Stimulated activated CD8-positive, alpha-beta memory T cell treated with anti-CD3 and anti-CD28 coated beads, Interleukin-7, amount 100 ng/mL, for 24 hours (primary cell): ENCODE measurements at places on chromosomes 13 and 19.
A peak's percentile ranks its signal among the peaks of the same experiment; 100 is the strongest.

GRCh38 chr19:50486823-50487515 is 10.3 kb upstream of the GARIN5A start:
- DNase-seq: peak; percentile 51

- DNase-seq: no peak
Measured at GRCh38 chr19:43331435-43332010, 22.0 kb upstream of the CD177 start.

- no peak for DNase-seq
Measured at GRCh38 chr13:75628801-75629200, 7.3 kb upstream of the LMO7 start.

DNA sequence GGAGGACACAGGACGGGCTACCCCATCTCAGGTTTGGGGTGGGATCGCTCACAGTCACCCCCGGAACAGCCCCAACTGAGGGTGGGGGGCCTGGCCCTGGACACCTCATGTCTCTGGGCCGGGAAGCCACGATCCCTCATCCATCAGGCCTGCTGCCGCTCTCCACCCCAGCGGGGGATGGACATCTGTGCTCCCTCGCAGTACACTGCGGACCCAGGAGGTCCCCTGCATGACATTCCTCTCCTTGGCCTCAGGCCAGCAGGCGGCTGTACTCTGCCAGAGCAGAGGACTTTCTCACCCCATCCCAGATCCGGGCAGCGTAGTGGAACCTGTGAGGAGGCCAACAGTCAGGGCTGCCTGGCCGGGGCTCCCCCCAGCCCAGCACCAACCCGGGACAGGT is 15.5 kb downstream of the IRGC start:
- no peak for DNase-seq

- no peak for DNase-seq
Measured at GRCh38 chr13:77350811-77351210, 23.9 kb upstream of the MYCBP2 start.

DNA sequence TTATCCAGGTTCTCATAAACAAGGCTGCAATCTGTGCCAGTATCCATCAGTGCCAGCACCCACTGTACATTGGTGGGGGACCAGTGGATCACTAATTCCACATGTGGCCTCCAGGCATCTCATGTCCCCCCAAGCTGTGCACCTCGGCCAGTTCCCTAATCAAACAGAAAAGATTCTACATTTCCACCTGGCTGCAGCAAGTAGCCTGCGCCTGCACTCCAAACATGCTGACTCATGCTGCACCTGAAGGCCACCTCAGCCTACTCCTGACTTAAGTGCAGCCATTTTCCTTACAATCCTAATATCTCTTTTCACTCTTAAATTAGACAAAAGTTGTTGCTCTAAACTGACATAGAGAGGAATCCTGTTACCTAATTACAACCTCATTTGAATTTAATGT is 729.4 kb upstream of the MIR17HG start:
- no peak for DNase-seq

GRCh38 chr19:36215276-36216123 is 594 bp downstream of the ZNF146 start:
- DNase-seq: no peak

GRCh38 chr13:106318941-106319411 is 216.5 kb downstream of the EFNB2 start:
- DNase-seq: no peak

DNA sequence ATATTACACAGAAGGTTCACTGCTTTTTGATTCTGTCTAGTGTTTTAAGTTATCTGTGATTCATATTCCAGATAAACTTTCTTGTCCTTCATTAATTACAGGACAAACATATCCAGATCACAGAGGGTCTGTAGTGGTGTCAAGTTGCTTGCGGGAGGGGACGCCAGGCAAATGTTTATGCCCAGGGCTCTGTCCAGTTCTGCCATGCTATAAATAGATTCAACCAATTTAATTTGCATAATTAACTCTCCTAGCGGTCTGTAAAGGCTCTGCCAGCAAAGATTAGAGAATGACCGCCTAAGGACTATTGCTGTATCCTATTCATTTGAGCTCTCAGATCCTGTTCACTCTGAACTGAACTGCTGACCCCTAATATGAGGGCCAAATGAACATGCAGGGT is 59.7 kb upstream of the TRPC4 start:
- DNase-seq: no peak

- no peak for DNase-seq
Measured at GRCh38 chr19:37309834-37310575, 60.9 kb upstream of the ZNF527 start.

DNA sequence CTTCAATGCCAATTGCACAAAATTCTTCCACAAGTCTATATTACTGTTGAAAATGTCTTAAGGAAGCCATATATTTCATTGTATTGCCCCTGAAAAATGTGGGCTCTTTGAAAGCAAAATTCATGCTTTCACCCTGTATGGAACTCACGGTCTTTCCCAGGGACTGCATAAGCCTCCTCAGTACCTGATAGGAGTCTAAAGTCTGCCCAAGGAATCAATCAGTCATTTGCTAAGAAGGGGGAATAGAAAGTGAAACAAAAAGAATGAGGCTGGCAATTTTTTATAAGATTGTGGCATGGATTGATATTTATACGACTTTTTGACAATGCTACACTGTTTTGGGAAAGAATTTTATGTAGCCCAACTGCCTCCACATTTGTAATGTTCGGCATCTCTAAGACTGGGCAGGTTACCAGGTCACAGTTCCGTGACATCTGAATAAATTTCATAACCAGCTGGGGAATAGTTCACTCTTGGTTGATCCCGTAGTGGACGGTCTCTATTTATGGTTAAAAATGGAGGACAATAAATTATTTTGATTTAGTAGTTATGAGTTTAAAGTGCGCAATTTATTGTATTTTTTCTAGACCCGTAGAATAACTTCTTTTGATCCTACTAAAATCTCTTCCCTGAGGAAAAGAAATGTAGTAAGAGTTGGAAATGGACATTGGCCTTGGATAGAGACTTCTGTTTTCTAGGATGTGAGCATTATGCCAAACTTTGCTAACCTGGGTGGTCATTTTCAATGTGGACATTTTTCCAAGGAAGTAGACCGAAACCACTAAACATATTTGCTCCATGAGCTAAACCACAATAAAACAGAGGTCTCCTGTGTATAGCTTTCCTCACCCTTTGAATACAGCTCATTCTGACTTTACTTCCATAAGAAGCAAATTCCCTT is 1585.4 kb downstream of the EFNB2 start:
- DNase-seq: no peak

DNA sequence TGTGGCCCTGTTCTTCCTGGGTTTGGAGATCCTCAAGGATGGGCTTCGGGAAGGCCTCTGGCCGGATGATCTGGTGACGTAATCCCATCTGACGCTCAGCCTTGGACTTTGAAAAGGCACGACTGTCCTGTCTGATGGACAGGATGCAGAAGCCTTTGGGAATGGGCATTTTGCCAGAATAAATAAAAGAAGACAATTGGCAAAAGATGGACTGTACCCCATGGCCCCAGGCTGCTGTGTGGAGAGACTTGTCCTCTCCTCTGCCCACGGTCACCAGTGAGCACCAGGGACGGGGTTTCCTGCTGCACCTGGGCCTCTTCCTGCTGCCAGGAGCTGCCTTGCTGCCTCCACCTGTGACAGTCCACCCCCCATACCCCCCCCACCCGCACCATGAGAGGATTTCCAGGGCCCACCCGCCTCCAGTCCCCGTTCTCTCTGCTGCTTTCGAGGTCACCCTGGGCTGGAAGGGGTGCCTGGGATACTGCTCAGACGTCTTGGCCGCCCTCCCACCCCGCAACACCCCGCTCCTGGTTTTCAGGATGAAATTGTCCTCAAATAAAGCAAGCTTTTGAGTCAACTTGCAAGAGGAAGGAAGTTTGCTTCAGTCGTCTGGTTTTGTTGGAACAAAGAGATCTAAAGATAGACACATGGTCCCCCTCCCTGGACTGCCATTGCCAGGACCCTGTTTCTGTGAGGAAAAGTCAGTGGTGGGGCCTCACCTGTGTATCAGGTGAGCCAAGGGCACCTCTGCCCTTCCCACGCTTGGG is 40.9 kb downstream of the MCF2L start:
- no peak for DNase-seq

- no peak for DNase-seq
Measured at GRCh38 chr19:41175801-41176777, 16.9 kb upstream of the CYP2S1 start.

- DNase-seq: no peak
Measured at GRCh38 chr13:76738616-76739015, 147.6 kb downstream of the KCTD12 start.

- DNase-seq: no peak
Measured at GRCh38 chr19:37551129-37551993, 43.2 kb downstream of the ZNF571 start.

GRCh38 chr13:50668691-50669271 is 174.7 kb downstream of the DLEU7 start:
- DNase-seq: no peak

DNA sequence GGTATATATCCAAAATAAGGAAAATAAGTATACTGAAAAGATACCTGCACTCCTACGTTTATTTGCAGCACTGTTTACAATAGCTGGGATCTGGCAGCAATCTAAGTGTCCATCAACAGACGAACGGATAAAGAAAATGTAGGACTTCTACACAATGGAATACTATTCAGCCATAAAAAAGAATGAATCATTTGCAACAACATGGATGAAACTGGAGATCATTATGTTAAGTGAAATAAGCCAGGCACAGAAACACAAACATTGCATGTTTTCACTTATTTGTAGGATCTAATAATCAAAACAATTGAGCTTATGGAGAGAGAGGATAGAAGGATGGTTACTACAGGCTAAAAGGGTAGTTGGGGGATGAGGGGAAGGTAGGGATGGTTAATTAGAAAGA is 494.0 kb downstream of the UQCRFS1 start:
- no peak for DNase-seq

DNA sequence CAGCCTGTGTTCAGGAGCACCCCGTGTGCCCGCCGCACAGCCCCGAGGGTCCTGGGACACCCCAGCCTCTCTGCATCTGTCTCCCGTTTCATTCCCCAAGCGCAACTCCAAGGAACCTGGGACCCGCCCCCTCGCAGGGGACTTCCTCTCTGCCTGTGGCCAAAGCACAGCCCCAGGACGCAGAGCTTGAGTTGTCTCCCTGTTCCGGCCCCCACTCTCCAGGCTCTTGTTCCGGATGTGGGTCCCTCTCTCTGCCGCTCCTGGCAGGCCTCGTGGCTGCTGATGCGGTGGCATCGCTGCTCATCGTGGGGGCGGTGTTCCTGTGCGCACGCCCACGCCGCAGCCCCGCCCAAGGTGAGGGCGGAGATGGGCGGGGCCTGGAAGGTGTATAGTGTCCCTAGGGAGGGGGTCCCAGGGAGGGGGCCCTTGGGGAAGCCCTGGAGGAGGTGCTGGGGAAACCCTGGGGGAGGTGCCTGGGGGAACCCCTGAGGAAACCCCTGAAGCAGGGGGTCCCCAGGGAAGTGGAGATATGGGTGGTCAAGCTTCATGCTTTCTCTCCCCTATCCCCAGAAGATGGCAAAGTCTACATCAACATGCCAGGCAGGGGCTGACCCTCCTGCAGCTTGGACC is 1.3 kb downstream of the HCST start:
- DNase-seq: peak; percentile 77

DNA sequence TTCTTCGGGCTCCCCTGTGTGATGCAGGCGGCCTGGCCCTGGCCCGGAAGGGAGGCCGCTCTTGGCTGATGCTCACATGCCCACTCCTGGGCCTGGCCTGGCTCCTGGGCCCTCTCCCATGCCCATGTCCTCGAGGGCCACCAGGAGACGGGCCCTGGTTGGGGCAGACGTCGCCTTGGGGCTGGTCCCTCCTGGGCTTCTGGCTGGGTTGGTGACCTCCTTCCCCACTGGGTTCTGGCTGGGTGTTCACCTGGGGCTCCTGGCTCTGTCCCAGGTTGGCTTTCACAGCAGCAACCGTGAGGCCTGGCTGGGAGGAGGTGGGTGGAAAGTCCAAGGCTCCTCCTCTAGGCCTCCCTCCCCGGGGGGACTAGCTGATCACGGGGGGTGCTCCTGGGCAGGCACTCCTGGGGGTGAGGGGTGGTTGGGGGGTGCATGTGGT is 15.5 kb upstream of the SLC7A10 start:
- no peak for DNase-seq

GRCh38 chr13:96415831-96416385 is 326.0 kb downstream of the HS6ST3 start:
- no peak for DNase-seq

GRCh38 chr19:47075179-47075810 is 26.9 kb upstream of the TMEM160 start:
- DNase-seq: no peak

GRCh38 chr19:47247308-47247990 is 8.9 kb upstream of the CCDC9 start:
- DNase-seq: peak; percentile 70

GRCh38 chr19:47096721-47097120 is 16.9 kb downstream of the ZC3H4 start:
- no peak for DNase-seq

DNA sequence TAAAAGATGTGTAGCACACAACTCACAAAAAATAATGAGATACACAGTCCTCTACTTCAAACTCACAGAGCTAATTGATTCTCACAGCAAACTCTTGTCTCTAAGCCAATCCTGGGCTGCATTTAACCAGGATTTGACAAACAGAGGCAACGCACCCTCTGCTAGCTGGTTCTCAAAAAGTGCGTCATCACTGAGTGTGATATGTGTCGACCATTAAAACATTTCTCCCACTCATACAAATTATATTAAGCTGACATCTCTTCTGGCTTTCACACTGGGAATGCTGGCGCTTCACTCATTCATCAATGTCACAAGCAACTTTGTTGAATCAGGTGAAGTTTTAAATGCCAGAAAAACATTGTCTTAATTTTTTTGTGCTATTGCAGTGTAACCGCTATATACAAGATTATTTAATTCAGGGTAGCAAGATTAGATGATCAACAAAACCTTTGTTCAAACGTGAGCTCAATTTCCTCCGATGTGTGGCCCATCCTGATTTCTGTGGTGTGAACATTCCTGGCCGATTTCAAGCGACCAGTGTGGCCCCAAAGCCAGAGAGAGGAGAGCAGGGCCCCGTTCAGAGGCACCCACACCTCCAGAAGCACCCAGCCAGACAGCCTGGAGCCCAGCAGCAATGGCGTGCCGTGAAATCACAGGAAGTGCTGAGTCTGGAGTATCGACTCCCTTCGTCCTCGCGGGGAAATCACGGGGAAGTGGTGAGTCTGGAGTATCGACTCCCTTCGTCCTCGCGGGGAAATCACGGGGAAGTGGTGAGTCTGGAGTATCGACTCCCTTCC is 49.4 kb downstream of the RASA3 start:
- DNase-seq: no peak

DNA sequence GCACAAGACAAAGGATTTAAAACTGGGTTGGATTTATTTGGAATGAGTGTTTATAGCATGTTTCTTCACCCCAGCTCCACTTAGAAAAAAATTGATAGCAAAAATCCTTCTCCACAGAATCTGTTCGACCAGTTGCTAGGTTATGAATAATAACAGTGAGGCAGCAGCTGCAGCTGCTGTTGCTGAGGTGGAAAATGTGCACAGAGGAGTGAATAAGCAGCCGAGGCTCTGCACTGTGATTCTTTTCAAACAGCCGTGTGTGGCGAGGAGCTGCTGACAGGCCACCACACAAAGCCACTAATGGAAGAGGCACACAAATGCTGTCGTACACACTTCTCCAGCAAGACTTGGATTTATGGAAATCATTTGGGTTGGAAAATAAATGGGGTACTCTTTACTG is 6.4 kb upstream of the RASL11A start:
- no peak for DNase-seq
